ENCODE measurements at places on chromosomes 12 and 14.

- DNase-seq = peak; percentile 81
Observed at GRCh38 chr12:124428792-124429281, 133.9 kb downstream of the RFLNA start.

- no peak for DNase-seq
Observed at GRCh38 chr14:105891631-105892452, 365.5 kb downstream of the TMEM121 start.

GRCh38 chr12:26868447-26869103, 35.6 kb upstream of the ITPR2 start:
- DNase-seq = no peak

DNA sequence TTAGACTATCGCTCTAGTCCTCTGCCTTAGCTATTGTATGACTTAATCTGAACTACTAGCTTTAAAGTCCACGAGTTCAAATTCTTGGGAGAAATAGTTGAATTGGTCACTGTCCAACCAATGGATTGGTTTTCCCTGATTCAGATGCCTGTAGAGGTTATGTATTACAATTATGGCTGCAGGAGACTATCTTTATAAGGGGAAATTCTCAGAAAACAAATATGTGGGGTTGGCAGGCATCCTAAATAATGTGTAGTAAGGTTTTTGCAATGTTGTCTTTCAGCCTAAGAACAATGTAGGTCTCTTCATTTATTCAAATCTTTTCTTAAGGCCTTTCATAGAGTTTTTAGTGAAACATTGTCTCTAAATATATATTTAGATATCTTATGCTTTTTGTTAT, 26.9 kb downstream of the MYRFL start:
- DNase-seq = no peak

DNA sequence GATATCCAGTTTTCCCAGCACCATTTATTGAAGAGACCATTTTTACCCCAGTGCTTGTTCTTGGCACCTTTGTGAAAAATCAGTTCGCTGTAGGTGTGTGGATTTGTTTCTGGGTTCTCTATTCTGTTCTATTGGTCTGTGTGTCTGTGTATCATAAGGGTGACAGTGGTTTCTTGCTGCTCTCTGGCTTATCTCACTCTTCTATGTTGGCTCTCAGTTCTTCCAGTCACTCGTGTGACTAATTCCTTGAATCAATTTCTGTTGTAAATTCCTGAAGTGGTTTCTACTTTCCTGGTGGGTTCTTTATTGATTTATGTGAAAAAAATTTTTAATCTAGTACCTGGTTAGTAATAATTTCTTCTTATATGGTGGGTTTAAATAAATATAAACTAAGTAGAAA, 58.3 kb downstream of the OTOGL start:
- no peak for DNase-seq

DNA sequence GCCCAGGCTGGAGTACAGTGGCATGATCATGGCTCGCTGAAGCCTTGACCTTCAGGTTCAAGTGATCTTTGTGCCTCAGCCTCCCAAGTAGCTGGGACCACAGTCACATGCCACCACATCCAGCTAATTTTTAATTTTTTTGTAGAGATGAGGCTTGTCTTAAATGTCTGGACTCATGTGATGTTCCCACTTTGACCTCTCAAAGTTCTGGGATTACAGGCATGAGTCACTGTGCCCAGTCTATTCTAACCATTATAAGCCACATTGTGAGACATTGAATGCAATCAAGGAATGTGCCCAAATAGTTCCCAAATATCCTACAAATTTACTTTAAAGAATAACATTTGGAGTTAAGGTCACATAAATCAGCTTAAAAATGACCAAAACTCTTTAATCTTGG, 130.7 kb upstream of the ARID2 start:
- no peak for DNase-seq

DNA sequence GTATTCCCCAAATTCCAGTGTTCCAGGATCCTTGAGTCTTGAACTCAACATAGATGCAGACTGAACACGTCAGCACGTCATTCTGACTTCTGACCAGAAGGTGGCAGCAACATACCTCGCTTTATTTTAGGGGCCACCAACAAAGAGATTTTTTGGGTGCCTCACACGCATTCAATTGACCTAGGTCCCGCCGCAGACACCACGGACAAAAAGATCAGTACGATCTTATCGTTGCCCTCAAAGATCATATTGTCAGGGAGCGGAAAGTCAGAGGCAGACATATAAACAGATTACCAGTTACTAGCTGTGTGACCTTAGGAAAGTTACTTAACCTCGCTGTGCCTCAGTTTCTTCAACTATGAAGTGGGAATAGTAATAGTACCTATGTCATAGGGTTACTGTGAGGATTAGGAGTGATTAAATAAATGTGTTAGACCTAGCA, 6.5 kb upstream of the PRPH start:
- DNase-seq = peak; percentile 76

DNA sequence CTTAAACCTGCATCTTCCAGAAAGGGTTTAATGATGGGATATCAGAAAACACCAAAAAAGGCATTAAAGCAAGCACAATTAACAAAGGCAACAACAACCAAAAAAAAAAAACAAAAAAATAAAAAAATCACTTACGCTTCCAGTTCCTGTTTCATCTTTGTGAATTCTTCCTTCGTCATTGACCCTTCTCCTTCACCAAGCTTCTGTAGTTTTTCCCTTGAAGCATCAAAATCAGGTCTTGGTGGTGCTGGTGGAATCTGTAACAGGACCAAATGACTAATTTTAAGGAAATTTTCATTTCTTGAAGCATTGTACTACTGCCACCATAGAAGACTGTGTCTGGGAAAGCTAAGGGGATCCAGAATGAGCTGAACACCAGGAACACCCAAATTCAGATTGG, 24.5 kb downstream of the SNX6 start:
- DNase-seq = no peak
